ENCODE measurements at places on chromosomes 3 and 15. TPM values are rescaled to one million over a fixed set of nuclear protein-coding genes. Genes with fewer than 3 reads are reported as not detected.

DNA sequence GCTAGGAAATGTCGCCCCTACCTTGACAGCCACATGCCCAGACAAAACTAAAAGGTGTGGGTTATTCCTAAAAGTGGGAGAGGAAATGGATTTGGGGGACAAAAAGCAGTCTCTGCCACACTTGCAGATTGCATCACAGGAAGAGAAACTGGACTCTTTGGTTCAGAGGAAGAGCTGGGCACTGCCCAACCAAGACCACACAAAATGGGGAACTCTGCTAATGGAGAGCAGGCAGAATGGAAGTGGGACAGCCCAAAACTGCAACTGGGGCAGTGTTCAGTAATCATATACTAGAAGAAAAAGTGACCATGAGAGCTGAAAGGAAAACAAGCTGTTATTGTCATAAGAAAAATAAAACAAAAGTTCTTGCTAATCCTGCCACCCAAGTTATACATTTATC is 138.9 kb upstream of the FRMD4B start:
- no peak for DNase-seq

DNA sequence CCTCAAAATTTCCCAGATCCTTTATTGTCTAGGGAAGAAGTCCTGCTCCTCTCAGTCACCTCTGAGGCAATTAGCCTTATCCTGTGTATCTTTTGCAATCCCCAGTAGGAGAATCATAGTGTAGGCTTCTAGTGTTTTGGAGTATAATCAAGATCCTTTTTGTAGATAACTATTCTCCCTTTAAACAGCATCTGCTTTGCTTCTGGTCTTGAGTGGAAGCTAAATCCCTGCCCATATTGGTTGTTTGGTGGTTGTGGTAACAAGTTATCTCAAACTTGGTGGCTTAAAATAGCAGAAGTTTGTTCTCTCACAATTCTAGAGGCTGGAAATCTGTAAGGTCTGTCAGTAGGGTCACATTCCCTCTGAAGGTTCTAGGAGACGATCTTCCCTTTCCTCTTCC is 217.5 kb upstream of the RASGRP1 start:
- DNase-seq, result no peak

KNSTRN gene
- total RNA-seq, result 48.4 TPM

DNA sequence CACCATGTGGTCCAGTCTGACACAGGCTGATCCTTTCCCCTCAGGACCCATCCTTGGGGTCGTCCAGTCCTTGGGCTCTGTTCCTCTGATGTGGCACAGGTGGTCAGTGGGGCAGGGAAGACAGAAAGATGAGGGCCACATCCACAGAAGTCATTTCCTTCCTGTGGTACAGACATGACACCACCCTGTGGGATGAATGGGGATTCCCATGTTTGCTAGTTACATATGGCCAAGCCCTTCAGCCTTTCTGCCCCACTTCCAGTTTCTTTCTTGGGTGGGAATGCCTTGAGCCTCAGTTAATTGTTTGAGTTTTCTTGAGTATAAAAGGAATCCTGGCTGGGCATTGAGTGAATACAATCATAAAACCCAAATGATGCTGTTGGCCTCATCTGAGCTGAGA is 284.7 kb upstream of the CTDSPL start:
- no peak for DNase-seq

DNA sequence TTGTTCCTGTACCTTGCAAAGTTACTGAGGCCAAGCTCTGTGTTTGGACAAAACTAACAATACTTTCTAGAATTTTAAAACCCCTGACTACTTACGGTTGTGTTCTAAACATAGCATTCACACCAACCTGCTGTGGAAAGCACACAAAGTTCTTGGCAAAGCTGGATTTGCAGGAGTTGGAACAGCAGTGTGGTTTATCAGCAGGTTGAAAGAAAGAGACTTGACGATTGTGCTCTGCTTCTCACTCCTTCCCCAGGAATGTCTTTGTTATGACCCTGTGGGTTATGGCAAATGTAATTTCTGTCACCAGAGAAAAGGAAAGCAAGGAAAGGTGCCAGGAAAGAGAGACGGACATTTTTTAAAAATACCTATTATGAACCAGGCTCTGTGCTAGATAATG is 165.5 kb upstream of the TGFBR2 start:
- DNase-seq, result no peak

DNA sequence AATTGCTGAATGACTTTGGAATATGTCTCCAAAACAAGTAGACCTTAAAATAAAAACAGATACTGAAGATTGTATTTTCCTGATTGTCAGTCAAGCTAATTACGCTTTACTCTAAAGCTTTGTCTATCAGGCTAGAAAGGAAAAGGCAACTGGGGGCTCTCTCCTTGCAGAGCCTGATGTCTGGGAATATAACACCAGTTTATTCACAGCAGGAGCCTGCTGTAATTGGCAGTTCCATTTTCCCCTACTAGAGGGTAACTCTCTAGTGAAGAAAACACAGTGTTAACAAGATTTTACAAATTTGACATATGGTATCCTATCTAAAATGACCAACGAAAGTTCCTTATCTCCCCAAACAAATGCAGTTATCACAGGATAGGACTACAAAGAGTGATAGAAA is 158.8 kb downstream of the PDZRN3 start:
- no peak for DNase-seq

DNA sequence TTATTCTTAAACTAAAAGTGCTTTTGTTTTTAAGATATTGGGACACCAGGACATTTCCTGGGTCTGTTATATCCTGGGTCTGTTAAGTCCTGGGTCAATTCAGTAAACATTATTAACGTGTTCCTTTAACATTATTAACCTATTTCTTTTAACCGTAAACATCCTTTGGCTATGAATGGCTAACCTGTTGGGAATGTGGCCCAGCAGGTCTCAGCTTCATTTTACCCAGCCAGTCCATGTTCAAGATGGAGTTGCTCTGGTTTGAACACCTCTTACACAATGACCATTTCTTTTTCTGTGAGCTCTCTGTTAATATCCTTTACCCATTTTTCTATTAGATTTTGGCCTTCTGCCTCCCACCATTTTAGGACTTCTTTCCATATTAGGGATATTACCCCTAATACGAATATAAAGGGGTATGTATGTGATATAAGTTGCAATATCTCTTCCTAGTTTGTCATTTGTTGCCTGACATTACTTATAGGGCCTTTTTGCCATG is 88.9 kb upstream of the NEDD4 start:
- DNase-seq, result no peak

- no peak for DNase-seq
Measured at GRCh38 chr3:113684271-113684819, 12.1 kb downstream of the USF3 start.

C3orf85 gene
- not detected for total RNA-seq

GHRL gene
- 2.4 TPM for total RNA-seq

B3GNT5 gene
- 17.0 TPM for total RNA-seq

- no peak for DNase-seq
Measured at GRCh38 chr3:195076981-195077610, 193.9 kb downstream of the XXYLT1 start.

DNA sequence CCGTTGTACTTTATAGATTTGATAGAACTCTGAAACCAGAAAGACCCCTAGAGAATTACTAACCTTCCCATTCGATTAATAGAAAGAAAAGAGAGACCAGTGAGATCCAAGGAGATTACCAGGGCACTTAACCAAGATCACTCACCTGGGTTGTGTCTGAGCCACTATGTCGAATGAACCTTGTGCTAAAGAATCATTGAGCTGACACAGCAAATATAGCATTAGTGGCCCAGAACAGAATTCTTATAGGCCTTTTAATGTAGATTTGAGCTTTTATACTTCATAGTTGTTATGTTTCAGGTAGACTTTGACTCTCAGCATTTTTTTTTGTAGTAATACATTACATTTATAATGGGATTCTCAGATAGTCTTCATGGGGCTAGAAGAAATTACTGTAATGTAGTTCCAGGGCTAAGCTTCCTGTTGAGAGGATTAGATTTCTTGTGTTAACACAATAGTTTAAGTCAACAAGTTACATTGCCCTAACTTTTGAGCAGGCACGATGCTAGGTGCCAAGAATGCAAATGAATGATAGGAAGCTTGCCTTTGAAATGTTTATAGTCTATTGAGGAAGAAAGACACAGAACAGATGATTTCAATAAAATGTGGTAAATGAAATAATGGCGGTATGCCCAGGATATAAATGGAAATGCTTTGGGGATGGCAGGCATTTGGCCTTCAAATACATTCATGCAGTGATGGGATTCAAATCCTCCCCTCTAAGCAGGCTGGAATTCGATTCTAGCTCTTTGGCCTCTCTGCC is 24.4 kb upstream of the ABHD10 start:
- DNase-seq, result no peak

FOXB1 gene
- total RNA-seq, result 1.2 TPM

COL6A5 gene
- total RNA-seq, result 0.16 TPM

- DNase-seq, result no peak
Measured at GRCh38 chr3:175260145-175260794, 401.1 kb downstream of the NAALADL2 start.

GP5 gene
- 0.31 TPM for total RNA-seq

DNA sequence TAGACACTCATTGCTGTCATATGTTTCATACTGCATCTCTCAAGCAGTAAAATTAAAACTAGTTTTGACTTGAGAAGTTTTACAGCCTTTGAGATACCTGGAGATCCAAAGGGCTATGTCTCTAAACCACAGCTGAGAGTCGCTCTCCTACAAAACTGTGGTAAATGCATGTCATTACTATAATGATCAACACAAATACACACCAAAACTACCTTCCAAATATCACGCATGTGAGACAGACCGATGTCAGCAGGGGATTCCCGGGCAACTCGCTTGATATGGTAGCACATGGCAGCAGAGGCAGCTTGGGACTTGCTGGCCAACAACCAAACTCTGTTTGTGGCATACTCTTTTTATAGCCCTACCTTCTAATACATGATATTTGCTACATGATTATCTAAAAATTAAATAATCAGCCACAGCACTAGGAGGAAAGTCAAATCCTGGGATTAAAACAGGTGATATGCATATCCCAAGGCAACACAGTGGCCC is 56.3 kb downstream of the PDZRN3 start:
- DNase-seq, result no peak

DNA sequence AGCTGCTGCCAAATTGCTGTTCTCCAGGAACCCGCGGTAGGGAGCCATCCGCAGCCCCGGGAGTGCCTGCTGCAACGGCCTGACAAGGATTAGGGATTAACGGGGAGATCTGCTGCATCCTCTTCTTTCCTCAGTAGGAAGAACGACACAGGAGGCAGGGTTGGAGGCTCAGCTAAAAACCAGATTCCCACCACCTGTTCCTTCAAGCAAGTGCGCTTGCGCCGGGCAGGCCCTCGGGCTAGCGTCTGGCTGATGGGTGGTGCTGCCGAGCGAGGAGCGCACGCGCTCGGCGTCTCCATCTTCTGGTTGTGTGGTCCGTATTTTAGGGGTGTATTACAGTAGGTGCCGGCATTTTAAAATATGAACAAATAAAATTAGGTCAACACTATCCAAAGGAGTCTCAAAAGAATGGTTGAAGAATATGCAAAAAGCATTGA is 25.4 kb upstream of the SLC25A26 start:
- no peak for DNase-seq

DNA sequence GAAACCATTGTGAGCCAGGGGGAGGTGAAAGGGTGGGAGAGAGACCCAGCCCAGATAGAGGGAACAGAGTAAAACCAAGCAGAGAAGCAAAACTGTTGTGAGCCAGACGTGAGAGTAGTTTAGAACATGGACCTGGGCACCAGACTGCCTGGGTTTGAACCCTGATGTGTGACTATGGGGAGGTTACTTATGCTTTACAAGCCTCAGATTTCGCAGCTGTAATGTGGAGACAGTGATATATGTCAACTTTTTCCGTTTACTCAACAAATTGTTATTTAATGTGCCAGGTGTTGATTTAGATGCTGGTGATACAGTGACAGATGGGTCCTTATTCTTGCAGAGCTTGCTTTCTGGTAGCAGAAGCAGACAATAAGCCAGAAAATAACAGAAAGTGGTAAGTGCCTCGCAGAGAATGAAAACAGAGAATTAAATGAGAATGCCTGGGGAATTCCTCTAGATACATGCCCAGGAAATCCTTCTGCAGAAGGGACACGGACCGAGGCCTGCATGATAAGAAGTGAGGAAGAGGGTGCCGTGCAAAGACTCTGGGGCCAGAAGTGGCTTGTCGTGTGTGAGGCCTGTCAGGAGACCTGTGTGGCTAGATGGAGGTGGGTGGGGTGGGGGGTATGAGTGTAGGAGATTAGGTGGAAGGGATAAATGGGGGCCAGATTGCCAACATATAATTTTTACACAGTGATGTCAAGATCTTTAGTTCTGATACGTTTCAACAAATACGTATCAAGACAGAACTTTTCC is 15.0 kb downstream of the KAT2B start:
- DNase-seq, result no peak

ARGFX gene
- not detected for total RNA-seq

DNA sequence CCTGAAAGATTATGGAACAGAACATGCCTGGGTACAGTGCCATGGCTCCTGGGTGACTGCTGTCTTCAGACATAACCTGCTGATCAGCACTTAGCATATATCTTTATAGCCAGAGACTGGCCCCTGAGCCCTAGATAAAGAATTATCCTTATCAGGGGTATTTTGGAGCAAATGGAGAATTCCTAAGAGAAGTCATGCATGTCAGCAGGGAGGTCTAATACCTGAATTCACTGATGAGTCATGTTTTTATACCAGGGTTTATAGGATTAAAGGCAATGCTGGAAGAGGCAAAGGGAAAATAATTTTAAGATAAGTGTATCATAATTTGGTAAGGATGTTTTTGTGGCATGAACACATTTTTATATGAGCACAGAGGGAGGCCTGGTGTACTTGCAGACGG is 159.8 kb downstream of the ADAMTSL3 start:
- DNase-seq, result no peak

DNA sequence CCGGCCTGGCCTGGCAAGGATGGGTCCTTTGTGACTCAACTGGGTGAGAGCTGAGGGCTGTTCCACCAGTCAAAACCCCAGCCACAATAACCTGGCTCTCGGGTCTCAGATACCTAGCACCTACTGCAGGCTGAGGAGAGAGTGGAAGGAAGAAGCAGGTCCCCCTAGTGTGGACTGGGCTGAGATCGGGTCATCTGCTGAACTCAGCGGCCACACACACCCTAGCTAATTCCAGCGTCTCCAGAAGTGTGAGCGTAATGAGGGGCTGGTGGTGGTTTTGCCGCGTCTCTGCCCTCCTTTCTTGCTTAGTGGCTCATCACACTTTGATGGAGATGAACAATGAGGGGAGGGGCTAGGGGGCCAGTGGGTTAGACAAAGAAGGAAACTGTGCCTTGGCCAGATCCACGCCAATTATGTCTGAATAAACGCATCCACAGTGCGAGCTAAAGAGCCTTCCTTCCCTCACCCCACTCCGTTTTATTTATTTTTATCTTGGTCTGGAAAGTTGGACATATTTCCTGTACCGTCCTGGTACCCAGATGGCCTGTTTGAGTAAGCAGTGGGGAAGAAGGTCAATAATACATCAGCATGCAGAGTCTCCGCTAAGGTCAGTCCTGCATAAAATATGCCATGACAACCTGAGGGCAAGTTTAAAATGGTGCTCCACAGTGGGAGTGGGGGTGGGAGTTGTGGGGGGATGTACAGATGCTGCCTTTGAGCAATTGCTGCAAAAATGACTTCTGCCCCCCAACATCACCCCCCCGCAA is 370.0 kb downstream of the WDR72 start:
- no peak for DNase-seq

- DNase-seq, result no peak
Measured at GRCh38 chr3:154085071-154085470, 36.1 kb upstream of the ARHGEF26 start.
